Stimulated activated CD4-positive, alpha-beta T cell treated with anti-CD3 and anti-CD28 coated beads, Interleukin-12 subunit alpha, Interleukin-12 subunit beta, amount 100 ng/mL, for 4 hours (primary cell): ENCODE measurements at places on chromosomes 7 and 10.

DNA sequence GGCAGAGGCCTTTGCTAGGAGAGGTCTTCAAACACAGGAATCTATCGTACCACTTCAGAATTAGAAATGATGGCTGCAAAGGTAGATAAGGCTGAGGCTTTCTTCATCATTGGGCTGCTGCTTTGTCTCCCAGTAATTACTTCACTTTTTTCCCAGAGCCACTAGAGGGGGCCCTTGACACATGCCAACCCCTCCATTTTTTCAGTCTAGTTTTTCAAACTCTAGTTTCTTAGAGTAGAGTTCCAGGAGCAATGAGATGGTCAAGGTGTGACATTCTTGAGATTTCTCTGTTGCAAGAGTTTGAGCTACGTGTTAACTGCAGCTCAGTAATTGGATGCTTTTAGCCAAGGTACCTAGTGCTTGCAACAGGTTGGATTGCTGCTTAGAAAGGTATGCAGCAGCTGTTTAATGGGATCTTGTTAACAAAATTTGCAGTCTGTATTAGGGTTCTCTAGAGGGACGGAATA, 33.8 kb upstream of the RBM20 start:
- DNase-seq: no peak

GRCh38 chr10:88207121-88207546, 343.7 kb downstream of the PTEN start:
- no peak for DNase-seq

- no peak for DNase-seq
Observed at GRCh38 chr7:79319369-79319768, 134.1 kb downstream of the MAGI2 start.

- no peak for DNase-seq
Observed at GRCh38 chr10:82943142-82943541, 1068.1 kb downstream of the NRG3 start.

- no peak for DNase-seq
Observed at GRCh38 chr7:80823057-80823456, 95.8 kb downstream of the SEMA3C start.

GRCh38 chr7:107327986-107328569, 141.8 kb upstream of the GPR22 start:
- DNase-seq: no peak

- no peak for DNase-seq
Observed at GRCh38 chr7:129896568-129897382, 56.0 kb downstream of the UBE2H start.

DNA sequence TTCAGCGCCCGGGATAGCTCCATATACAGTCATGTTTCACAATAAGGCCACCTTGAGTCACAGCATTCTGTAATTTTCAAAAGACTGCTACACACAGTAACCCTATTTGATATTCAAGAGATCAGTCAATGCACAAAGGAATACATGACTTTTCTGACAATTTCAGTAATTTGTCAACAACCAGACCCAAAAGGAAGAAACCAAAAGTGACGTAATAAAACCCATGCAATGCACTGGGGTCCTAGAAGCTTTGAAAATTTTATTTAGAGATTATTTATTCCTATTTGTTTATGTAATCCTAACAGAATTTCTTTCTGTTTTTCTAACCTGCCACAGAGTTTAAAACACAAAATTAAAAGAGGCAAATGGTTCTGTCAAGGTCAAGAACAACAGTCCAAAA, 421.2 kb downstream of the DPP6 start:
- DNase-seq: no peak

DNA sequence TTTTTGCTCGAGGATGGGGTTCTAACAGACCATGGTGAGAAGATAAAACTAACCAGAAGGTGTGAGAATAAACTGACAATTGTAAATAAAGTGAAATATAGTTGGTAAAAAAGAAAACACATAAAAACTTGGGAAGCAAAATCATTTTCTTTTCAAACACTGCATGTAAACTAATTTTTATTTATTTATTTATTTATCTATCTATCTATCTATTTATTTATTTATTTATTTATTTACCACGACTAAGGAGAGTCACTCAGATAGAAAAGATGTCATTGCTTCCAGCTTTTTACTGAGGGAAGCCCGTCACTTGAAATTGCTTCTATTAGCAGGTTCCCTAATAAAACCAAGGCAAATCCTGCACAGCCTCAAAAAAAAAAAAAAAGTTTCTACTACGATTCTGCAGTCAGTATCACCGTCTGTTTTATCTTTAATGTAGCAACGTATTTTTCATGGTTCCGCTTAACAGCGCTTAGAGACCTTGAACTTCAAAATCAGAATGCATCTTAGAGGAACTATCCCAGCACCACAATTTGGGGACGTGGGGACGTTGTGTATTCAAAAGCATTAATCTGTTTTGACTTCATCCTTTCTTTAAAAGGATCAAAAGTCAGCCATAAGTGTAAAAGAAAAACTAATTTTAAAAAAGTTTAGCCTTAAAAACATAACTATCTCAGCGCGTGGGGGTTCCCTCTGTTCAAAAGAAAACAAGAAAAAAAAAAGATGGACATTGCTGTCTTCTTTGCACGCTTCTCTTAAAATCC, 33.3 kb upstream of the EBLN1 start:
- no peak for DNase-seq

DNA sequence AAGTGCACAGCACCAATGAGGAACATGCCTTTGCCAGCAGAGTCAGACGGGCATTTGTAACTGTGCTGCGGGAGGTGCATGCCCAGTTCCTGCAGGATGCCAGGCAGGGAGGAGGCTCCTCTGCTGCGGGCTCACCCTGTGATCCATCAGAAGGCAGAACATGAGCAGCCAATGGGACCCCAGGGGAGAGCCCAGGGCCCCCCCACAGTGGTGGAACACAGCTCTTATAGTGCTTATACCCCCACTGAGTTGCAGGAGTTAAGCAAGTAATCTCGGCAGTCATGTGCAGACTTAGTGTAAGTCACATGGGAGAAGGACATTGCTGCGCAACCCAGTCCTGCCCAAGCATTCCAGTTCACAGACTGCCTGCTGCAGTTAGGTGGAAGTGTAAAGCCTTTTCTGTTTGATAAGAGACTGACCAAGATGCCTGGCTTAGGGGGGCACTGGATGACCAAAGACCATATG, 120.3 kb upstream of the TMEM106B start:
- DNase-seq: no peak

- DNase-seq: no peak
Observed at GRCh38 chr10:17657103-17657500, 13.2 kb downstream of the STAM start.

GRCh38 chr7:72183835-72184234, 228.3 kb downstream of the CALN1 start:
- no peak for DNase-seq

DNA sequence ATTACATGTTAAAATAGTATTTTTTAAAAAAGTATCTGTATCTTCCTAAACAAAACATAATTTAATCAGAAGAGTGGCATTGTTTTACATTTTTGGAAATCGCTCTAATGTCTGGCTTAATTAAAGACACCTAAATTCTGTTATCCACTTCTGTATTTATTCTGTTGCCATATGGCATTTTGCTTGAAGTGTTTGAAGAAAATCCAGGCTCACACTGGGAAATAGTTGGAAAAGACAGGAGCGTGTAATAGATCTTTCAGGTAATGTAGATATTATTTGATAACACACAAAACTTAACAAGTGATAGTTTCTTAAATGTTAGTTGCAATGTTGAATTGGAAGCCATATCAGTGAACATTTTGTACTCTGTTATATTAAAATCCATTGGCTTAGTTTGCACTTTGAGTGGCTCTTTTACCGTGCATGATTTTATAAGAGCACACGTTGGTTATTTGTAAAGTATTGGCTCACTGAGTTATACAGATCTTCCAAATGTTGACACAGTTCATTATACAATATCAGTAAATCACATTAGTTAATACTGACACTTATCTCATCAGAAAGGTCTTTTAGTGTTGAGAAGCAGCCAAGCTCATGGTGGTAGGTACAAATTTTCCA, 128.4 kb upstream of the NPVF start:
- no peak for DNase-seq

DNA sequence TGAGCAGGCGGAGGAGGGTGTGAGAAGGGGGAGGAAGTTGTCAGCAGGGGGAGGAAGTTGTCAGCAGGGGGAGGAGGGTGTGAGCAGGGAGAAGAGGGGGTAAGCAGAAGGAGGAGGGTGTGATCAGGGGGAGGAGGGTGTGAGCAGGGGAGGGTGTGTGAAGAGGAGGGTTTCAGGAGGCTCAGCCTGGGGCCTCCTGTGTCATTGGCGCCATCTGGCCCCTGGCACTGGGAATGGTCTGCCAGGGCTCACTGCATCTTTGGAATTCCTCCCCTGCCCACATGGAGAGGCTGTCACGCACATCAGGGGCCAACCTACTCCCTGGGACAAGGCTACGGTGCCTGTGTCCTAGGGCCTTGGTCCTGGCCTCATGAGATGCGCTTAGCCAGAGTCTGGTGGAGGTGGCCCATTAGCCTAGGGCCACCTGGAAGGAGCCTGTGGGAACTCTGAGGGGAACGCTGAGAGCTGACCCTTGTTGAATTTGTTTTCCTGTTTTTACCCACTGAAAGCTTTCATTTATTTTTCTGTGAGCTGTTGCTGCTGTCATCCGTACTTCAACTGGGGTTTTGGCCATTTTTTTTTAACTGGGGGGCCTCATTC, 18.0 kb downstream of the CAMK2B start:
- no peak for DNase-seq

GRCh38 chr7:12716722-12717121, 29.3 kb downstream of the ARL4A start:
- DNase-seq: no peak

DNA sequence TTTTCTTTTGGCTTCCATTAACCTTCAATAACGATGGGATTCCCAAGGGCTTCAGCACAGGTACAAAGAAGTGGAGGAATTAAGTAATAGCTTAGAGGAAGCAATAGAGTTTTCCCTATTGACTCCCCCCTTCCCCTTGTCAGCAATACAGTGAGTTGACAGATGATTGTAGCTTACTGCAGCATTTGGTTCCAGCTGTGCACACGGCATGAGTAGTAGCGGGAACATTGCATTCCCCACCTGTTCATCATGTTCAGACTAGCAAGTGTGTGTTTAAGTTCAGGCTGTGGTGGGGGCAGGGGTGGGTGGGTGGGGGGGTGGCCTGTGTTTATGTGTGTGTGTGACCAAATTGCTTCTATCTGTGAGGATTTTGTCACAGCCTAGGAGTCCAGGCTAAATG, 4.6 kb upstream of the ADRA2A start:
- no peak for DNase-seq

GRCh38 chr10:32253821-32254220, 93.1 kb downstream of the EPC1 start:
- no peak for DNase-seq

GRCh38 chr7:73738220-73738611, 386 bp downstream of the ABHD11 start:
- peak; percentile 71 for DNase-seq

DNA sequence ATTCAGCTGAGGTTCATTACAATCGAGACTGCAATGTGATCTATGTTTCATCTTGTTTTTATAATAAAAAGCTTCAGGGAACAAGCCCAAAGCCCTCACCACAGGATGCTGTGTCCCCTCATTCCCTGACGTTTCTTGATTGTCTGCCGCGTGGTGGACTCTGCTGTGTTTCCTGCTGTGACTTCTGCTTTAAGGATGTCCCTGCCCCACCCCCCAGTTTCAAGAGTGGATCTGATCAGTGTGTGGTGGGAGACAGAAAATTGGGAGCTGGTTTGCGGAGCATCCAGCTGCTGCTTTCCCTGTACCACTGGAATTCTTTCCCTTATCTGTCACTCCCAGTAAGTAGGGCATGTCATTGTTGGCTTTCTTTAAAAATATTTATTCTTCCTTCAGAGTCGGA, 86.2 kb downstream of the CREM start:
- no peak for DNase-seq

DNA sequence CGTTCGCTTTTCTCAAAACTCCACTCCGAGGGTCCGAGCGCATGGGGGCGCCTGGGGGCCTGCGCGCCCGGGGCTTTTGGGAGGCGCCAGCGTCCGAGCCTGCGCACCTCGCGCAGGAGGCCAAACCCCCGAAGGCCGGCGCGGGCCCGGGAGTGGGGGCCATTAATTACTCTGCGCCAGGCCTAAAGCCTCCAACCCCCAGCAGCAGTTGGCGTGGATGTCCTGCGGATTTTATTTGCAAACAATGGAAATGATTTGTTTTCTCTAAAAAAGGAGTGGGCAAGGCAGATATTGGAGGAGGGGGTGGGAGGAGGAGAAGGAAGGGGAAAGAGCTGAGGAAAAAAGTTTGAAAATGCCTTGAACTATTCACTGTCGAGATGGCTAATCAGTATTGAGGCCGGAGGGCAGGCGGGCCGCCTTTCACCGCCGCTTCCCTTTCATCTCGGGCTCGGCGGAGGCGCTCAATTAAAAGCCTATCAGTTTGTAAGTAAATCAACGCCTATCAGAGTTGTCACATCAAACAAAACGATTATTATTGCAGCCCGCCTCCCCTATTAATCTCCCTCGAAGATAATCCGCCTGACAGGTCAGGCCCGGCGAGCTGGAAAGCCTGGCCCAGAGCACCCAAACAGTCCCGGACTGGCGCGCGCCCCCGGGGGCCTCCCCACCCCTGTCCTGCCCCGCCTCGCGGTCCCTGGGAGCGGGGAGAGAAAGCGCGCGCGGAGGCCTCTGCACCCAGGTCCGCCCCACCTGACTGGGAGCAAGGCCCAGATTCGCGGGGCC, 3.4 kb upstream of the ZNF503 start:
- DNase-seq: no peak

DNA sequence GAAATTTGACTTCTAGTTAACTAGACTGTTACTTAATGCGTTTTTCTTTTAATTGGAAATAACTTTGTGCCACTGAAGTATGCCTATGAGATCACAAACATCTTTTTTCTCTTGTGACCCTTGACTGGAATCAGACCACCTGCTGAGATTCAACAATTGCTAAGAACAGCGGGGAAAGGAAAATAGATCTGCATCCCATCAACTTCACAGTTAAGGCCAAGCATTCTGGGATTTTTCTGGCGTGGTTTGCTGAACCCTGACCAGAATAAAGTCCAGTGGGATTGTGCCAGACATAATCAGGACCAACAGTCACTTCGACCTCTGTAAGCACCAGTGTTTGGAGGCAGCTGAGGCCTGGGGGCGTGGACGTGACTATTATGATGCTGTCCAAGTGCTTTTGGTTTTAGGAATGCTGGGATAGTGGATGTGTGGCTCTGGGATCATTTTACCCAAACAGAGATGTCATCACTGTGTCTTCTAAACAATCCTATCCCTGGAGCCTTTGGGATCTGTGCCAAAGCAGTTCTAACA, 373.3 kb upstream of the PRKCQ start:
- DNase-seq: no peak

DNA sequence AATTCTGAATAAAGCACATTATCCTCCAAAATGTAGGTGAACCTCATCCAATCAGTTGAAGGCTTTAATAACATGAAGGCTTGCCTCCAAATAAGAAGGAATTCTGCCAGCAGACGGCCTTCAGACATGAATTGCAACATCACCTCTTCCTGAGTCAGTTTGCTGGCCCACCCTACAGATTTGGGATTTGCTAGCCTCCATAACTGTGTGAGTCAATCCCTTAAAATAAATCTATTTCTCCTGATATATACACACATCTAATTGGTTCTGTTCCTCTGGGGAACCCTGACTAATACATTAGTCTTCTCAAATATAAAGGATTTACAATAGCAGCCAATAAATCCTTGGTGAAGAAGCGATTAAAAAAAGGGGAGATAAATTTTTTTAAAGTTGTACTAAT, 34.8 kb upstream of the OSBPL3 start:
- DNase-seq: no peak

GRCh38 chr7:12805518-12805928, 118.1 kb downstream of the ARL4A start:
- DNase-seq: no peak

- DNase-seq: no peak
Observed at GRCh38 chr7:120725376-120726039, 132.4 kb downstream of the TSPAN12 start.

GRCh38 chr10:43965033-43965917, 316.6 kb upstream of the ZNF32 start:
- no peak for DNase-seq

GRCh38 chr7:155808549-155809331, 3.5 kb downstream of the SHH start:
- DNase-seq: no peak
